ENCODE measurements at places on chromosomes 5 and 9.

GRCh38 chr5:96331210-96331609 lies 101.8 kb downstream of the PCSK1 start:
- no peak for DNase-seq

DNA sequence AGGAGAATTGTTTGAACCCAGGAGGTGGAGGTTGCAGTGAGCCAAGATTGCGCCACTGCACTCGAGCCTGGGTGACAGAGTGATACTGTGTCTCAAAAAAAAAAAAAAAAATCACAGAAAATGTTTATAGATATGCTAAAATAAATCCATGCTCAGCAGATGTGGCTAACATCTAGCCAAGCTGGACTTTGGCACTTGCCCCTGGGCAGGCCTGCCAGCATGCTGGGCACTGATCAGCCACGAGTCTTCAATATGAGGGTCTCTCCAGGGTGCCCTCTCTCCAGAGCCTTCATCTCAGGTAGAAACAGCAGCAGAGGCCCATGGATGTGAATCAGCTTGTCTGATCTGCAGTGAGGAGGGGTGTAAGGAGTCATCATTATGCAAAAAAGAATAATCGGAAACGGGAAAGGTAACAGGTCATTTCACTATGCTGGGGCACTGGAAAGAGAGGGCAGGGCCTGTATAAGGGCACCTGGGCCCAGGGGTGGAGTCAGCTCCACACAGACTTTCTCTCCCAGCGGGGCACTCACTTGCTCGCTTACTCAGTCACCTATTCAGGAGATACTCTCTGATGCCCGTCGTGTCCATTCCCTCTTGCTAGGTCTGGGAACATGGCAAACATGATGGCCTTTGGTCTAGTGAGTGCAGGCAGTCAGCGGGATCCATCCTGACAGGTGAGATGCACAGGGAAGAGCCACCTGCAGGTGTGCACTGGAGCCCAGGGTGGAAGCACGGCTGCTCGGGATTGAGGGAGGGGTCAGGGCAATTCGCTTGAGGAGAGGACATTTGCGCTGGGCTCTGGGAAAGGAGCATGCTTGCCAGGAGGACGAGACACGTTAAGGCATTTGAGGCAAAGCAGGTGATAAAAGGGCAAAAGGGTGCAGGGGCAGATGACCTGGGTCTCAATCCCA lies 17.1 kb downstream of the RNF44 start:
- no peak for DNase-seq

GRCh38 chr9:7042124-7042523 lies 284.4 kb downstream of the KDM4C start:
- no peak for DNase-seq

- DNase-seq: no peak
Measured at GRCh38 chr9:23081377-23081776, 634.8 kb downstream of the DMRTA1 start.

- no peak for DNase-seq
Measured at GRCh38 chr5:18764161-18764560, 1129.9 kb downstream of the TAF11L14 start.

Data from C1 segment of cervical spinal cord (tissue), 14 donors.